ENCODE measurements at places on chromosomes 11 and 22.
A peak's percentile ranks its signal among the peaks of the same experiment; 100 is the strongest.

- no peak for DNase-seq
Observed at GRCh38 chr22:45775062-45775461, 103.4 kb downstream of the ATXN10 start.

DNA sequence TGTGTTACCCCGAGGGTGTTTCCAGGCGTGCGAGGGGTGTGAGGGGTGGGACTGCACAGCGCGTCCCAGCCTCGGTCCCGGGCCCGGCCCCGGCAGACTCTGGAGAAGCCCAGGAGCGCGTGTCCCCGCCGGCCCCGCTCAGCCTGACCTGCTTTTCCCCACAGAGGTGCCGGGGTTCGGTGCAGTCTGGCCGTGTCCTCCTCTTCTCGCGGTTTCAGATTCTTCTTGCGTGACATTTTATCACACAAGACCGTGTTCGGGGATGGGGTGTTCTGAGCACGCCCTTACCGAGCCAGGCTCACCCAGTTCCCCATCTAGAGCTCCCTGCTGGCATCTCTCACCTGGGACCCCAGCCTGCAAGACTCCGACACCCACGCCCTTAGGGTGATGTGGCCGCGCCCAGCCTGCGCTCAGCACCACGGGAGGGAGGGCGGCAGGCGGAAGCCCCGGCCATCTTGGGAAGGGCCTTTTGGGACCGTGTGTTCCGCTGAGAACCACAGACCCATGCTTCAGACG lies 775.6 kb downstream of the BRD1 start:
- DNase-seq: no peak

DNA sequence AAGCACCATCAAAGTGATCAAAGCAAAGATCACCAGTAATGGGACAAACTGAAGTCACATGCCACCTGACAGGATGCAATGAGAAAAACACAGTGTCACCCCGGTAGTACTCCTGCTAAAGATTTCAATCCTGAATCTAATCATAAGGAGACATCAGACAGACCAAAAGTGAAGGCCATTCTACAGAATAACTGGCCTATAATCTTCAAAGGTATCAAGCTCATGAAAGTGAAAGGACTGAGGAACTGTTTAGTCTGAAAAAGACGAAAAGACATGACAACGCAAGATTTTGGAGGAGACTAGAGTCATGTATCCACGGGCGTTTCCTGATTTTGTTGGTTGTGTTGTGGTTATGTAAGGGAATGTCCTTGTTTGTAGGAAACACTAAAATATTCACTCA lies 42.4 kb upstream of the TSKU start:
- no peak for DNase-seq

- DNase-seq: no peak
Observed at GRCh38 chr11:75800728-75801361, 14.2 kb upstream of the UVRAG start.

GRCh38 chr11:133618544-133618943 lies 86.2 kb upstream of the OPCML start:
- DNase-seq: no peak

- peak; percentile 23 for DNase-seq
Observed at GRCh38 chr11:28107191-28107749, 686 bp downstream of the KIF18A start.
